Endothelial cell of umbilical vein (primary cell): ENCODE measurements at places on chromosomes 1 and 21.

DNA sequence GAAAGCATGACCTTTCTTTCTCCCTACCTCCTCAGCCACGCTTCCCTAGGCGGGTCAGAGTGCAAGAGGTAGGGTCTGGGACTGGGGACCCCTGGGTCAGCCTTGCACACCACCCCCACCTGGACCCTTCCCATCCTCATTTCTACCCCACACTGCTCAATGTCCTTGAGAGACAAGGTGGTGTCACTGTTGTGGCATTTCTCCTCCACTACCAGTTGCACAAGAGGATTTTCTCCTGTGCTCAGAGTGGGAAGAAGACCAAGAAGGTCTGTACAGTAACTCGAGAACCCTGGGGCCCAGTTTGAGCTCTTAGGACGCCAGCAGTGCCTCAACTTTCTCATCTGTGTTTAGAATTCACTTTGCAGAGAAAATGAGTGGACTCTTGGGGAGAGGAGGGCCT lies 49.4 kb upstream of the CD34 start:
- no peak overlapping the region for H3K4me3 ChIP-seq
- DNase-seq: no peak
- no peaks in the 10 kb centered on the region for H3K27me3 ChIP-seq
- no peak overlapping the region for H3K27ac ChIP-seq

- no peak overlapping the region for H3K4me3 ChIP-seq
- no peak for DNase-seq
- H3K27me3 ChIP-seq: no peaks in the 10 kb centered on the region
- H3K4me1 ChIP-seq: peaks cover 14% of the 10 kb centered on the region
Measured at GRCh38 chr1:31646259-31646960, 1.7 kb upstream of the PEF1 start.

GRCh38 chr21:14239281-14239680 lies 23.3 kb downstream of the RBM11 start:
- no peaks in the 10 kb centered on the region for H3K27me3 ChIP-seq
- no peak for DNase-seq
- H3K4me3 ChIP-seq: no peak overlapping the region
- no peaks in the 10 kb centered on the region for H3K4me1 ChIP-seq

DNA sequence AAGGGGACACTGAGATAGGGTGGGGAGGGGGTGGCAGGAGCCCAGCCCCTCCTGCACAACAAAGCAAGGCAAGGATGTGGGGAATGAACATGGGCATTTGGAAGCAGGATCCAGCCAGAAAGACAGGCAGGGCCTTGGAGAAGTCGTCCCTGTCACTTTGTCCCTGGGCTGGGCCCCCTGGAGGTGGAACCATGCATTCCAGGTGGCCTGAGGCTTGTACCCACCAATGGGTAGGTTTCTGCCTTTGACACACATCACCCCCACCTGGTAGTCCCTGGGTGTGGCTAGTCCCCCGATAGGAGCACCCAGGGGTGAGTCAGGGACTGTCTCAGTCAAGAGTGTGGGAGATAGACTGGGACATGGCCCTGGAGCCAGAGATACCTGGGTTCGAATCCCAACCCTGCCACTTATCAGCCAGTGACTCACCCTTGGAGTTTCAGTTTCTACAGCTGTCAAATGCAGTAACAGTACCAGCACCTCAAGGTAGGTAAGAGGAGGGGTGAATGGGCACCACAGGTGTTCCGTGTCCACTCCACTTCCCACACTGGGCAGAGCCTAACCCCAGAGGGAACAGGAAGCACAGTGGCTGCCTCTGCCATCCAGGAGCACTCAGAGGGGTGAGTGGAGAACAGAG lies 10.0 kb downstream of the PLA2G2D start:
- H3K4me1 ChIP-seq: peaks cover 14% of the 10 kb centered on the region
- H3K27me3 ChIP-seq: no peaks in the 10 kb centered on the region
- H3K27ac ChIP-seq: no peak overlapping the region
